ENCODE measurements at places on chromosomes 2 and 18.

- DNase-seq, result peak; percentile 71
Measured at GRCh38 chr2:145752091-145752806, 1232.3 kb upstream of the ZEB2 start.

- no peak for DNase-seq
Measured at GRCh38 chr2:220855296-220855695, 716.8 kb downstream of the EPHA4 start.

- DNase-seq, result no peak
Measured at GRCh38 chr18:51643483-51643882, 446.0 kb upstream of the MEX3C start.

DNA sequence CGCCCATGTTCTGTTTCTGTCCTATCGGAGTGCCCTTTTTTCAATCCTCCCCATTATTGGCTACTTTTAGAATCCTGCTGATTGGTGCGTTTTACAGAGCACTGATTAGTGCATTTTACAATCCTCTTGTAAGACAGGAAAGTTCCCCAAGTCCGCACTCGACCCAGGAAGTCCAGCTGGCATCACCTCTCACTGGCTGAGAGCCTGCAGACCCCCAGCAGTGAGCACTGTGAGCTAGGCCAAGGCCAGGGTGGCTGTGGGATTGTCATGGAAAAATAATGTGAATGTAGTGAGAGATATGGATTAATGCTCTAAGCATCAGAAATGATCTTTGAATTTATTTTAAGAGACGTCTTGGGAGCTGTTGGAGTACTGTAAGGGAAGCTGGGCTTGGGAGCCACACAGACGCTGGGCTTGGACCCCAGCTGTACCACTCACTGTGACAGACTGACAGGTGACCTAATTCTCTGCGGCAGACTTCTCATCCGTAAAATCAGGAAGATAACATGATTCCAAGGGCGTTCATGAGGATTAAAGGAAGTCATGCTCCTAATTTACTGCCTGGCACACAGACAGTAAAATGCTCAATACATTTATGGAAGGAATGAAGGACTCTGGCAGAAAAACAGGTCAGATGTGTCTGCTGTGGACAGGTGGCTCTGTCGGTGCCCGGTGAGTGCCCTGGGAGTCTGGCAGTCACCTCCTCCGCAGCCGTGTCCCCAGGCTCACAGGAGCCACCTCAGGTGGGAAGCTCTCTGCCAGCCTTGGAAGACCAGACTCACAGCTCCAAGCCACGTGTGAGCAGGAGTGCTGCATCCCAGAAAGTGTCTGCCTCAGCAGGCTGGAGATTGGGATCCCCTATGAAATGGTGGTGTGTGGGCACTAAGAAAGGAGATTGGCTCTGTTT, 105.5 kb downstream of the FAM168B start:
- DNase-seq, result no peak

- no peak for DNase-seq
Measured at GRCh38 chr2:105915005-105915558, 170.4 kb downstream of the NCK2 start.

GRCh38 chr2:51628917-51629316, 597.0 kb upstream of the NRXN1 start:
- DNase-seq, result no peak

GRCh38 chr2:217185265-217185995, 325.6 kb upstream of the TNP1 start:
- DNase-seq, result no peak

GRCh38 chr2:16581241-16581640, 84.4 kb downstream of the CYRIA start:
- DNase-seq, result no peak

DNA sequence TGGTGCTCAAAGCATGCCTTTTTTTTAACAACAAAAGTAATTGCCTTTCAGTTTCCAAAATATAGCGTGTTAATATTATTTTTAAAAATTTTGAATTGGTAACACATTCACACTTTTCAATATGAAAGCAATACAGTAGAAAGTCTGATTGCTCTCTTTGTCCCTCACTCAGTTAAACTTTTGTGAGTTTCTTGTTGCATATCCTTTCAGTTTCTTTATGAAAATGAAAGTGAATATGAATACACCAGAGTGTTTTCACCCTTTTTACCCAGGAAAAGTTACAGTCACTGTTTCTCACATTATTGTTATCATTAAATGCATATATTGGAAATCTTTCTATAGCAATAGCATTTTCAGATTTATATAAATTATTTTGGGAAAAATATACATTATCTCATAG, 377.4 kb upstream of the CRIM1 start:
- DNase-seq, result no peak

DNA sequence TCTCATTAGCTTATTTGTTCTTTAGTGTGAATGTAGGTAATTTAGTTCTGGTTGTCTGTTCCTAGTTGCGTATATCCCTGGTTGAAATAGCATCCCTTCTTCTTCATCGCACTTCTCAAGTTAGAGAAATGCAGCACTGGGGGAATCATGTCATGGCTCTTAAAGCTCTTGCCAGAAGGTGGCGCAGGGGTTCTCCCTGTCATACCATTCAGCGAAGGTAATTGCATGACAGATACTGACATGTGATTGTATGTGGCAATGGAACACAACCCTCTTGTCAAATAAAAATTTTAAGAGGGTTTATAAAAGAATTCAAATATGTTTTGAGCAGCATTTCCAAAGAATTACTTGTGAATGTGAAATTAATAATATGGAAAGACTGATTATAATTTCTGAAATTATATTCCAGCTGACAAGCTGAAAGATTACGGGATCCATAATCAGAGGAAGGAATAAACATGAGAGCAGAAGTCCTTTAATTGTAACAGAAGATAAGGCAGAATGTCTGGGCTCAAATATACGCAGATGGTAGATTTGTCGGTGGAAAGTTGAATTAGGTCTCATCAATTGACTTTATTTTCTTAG, 411.7 kb downstream of the DSEL start:
- peak; percentile 51 for DNase-seq

DNA sequence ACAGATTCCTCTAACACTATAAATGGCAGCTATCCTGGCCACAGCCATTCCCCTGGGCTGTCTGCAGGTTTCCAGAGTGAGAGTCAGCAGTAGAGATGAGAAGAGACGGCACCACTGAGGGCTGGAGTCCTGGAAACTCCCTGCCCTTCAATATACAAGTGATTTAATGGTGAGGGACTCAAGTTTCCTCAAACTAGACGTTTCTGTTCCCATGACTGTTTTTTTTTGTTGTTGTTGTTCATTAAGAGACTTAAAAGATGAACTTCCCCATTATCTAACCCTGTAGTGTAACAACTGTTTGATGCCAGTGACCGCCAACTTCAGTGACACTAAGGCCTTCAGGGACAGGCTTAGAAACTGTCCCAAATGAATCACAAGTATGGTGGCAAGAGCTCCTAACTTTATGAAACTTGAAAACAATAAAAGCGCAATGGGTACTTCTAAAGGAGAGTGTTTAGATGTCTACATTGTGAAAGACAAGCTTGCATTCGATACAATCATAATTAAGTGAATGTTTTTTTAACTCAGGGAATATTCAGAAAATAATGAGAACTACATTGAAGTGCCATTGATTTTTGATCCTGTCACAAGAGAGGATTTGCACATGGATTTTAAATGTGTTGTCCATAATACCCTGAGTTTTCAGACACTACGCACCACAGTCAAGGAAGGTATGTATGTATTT, 34.0 kb downstream of the IL1R2 start:
- DNase-seq, result no peak

- DNase-seq, result no peak
Measured at GRCh38 chr2:73888388-73888787, 4.4 kb upstream of the ACTG2 start.

- DNase-seq, result no peak
Measured at GRCh38 chr2:24617424-24617823, 126.4 kb downstream of the NCOA1 start.

GRCh38 chr18:3455090-3455635, 5.2 kb downstream of the TGIF1 start:
- no peak for DNase-seq

- no peak for DNase-seq
Measured at GRCh38 chr2:97654791-97655190, 8.9 kb downstream of the COX5B start.

Data from kidney glomerular epithelial cell (primary cell).